ENCODE measurements at places on chromosomes 12 and 14. TPM values are rescaled to one million over a fixed set of nuclear protein-coding genes. Genes with fewer than 3 reads are reported as not detected.

The GLIPR1 gene
- 3.5 TPM for total RNA-seq

The RNASE7 gene
- 0.55 TPM for total RNA-seq

The SLC2A14 gene
- total RNA-seq: 51.5 TPM

The PTPRR gene
- total RNA-seq: 0.43 TPM

The TAS2R50 gene
- total RNA-seq: 4.8 TPM

The KRT6A gene
- total RNA-seq: 0.19 TPM

The PMEL gene
- total RNA-seq: 11.1 TPM

The SLC2A13 gene
- total RNA-seq: 19.8 TPM

DNA sequence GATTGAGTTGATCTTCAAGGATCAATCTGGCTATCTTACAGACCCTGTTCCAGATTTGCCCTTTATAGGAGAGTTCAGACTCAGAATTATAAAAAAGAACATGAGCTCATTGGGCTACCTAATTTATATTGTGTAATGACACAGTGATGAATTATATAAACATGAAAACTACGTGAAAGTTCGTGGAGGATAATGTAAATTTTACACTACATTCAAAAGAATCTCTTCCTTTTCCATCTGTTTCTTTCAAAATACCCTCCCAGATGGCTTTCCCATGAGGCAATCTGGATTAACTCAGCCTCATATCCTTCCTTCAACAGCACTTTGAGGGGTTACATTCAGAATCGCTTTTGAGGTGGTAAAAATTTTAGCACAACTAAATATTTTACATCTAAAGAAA is 129.3 kb downstream of the HMGA2 start:
- H3K4me3 ChIP-seq: no peak overlapping the region
- no peak for DNase-seq
- peaks cover 2% of the 10 kb centered on the region for H3K4me1 ChIP-seq
- H3K36me3 ChIP-seq: no peaks in the 10 kb centered on the region
- no peaks in the 10 kb centered on the region for H3K27me3 ChIP-seq

DNA sequence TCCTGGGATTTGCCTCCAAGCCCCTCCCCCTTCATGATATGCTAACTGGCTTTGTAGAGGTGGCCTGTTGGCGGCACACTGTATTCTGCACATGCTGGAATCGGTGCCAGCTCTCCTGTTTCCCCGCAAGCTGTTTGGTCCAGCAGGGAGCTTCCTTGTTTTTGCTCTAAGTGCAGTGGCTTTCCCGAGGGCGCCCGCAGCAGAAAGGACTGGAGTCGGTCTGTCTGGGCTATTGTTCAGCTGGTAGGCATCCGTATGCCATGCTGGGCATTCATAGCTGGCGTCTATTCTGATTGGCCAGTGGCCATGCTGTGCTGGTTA is 88.9 kb upstream of the MED13L start:
- peak; percentile 34 for DNase-seq
- H3K4me3 ChIP-seq: no peak overlapping the region
- no peak overlapping the region for H3K27ac ChIP-seq
- H3K36me3 ChIP-seq: no peaks in the 10 kb centered on the region

DNA sequence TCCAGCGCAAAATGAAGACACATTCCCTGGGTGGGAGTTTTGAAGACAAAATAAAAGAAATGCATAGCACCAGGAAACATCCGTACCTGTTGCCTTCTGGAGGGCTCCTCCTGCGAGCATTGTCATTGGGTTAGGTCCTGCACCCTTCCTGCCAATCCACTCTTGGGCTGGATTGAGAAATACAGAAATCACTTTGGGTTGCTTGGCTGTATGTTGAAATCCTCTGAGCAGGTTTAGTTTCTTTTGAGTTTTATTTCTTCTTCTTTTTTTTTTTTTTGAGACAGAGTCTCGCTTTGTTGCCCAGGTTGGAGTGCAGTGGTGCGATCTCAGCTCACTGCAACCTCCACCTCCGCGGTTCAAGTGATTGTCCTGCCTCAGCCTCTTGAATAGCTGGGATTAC is 67.6 kb downstream of the ARF6 start:
- no peaks in the 10 kb centered on the region for H3K27me3 ChIP-seq
- DNase-seq: no peak
- no peak overlapping the region for H3K27ac ChIP-seq
- H3K4me3 ChIP-seq: no peak overlapping the region

GRCh38 chr14:82963756-82964155 is 1430.1 kb upstream of the SEL1L start:
- H3K36me3 ChIP-seq: no peaks in the 10 kb centered on the region
- H3K4me3 ChIP-seq: no peak overlapping the region
- no peaks in the 10 kb centered on the region for H3K4me1 ChIP-seq
- no peak for DNase-seq

- no peaks in the 10 kb centered on the region for H3K27me3 ChIP-seq
- H3K4me3 ChIP-seq: no peak overlapping the region
- no peaks in the 10 kb centered on the region for H3K4me1 ChIP-seq
- no peaks in the 10 kb centered on the region for H3K36me3 ChIP-seq
- no peak overlapping the region for H3K27ac ChIP-seq
These were observed 319.2 kb downstream of the BCL11B start for GRCh38 chr14:98952593-98953350.

GRCh38 chr14:46381674-46382073 is 269.9 kb downstream of the RPL10L start:
- H3K4me3 ChIP-seq: no peak overlapping the region
- no peaks in the 10 kb centered on the region for H3K4me1 ChIP-seq
- no peaks in the 10 kb centered on the region for H3K27me3 ChIP-seq
- no peak overlapping the region for H3K27ac ChIP-seq

GRCh38 chr12:131617596-131618302 is 93.1 kb upstream of the SFSWAP start:
- no peak for DNase-seq
- no peaks in the 10 kb centered on the region for H3K27me3 ChIP-seq

- no peaks in the 10 kb centered on the region for H3K27me3 ChIP-seq
- peak; percentile 45 for DNase-seq
- H3K27ac ChIP-seq: no peak overlapping the region
- H3K36me3 ChIP-seq: no peaks in the 10 kb centered on the region
These were observed 25.6 kb downstream of the KCNK13 start for GRCh38 chr14:90087433-90087832.

DNA sequence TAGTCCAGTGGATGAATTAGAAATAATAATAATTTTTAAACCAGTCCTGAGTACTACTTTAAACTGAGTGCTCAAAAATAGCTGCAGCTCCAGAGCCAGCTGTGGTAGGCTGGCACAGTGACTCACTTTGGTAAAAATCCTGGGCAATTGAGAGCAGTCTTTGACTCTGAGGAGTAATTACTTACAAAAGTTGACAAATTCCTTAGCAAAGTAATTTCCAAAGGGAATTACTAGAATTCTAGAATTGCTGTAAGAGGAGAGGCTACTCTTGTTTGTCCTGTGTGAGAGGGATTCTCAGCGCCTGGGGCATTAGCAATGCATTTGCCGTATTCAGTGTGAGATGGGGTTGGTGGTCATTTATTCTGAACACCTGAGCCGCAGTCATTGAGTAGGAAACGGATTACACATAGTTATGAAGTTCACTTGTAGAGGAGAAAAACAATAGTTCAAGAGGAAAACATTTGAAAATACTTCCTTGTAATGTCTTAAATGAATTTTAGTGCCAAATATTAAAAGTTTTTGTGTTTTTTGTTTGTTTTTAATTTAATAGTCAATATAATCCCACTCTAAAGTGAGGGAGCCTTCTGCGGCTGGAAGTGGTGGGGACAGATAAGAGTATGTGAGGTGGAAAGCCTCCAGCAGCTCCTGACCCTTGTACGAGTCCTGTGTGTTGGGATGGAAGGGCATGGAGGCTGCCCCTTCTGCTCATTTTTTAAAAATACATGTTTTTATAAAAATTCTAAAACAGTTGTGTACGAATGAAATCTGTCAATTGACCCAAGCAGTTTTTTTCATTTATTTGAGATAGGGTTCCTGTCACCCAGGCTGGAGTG is 41.9 kb downstream of the EID3 start:
- H3K27me3 ChIP-seq: no peaks in the 10 kb centered on the region
- H3K4me3 ChIP-seq: no peak overlapping the region
- peaks cover 13% of the 10 kb centered on the region for H3K4me1 ChIP-seq
- H3K36me3 ChIP-seq: no peaks in the 10 kb centered on the region
- DNase-seq: no peak

DNA sequence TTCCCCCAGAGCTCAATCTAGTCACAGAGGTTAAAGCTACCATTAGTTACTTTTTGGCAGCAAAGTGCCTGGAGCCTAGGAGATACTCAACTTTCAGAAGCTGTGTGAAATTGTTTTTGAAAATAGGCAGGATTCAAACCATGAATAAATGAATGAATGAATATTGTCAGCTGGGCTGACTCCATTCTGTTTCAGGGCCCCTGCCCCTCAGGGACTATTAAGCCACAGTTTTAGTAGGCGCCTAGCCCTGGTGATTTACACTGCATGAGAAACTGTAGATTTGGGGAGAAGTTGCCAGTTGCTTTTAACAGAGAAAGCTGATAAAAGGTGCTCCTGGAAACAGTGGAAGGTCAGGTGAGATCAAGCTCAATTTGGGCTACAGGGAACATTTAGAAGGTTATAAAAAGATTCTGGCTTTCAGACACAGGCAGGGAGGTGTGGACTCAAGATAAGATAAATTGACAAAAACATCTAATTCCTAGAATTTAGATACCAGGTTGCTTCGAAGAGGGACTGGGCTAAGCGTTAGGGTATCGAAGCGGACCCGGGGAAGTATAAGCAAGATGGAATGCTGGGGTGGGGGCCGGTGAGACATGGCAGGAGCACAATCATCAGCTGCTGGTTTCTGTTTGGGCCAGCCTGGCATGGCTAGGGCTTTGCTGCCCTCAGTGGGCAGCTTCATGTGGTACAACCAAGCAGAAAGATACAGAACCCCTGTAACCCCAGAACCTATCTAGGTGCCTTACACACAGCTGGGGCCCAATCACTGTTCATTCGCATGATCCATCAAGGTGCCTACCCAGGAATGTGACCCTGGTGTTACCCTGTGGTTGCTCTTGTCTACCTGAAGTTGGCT is 14.9 kb upstream of the CELA1 start:
- no peaks in the 10 kb centered on the region for H3K36me3 ChIP-seq
- no peak overlapping the region for H3K27ac ChIP-seq
- no peak overlapping the region for H3K4me3 ChIP-seq
- H3K27me3 ChIP-seq: no peaks in the 10 kb centered on the region
